ENCODE measurements at places on chromosomes 2 and 18.

- DNase-seq: no peak
These were observed 366.3 kb downstream of the SS18 start for GRCh38 chr18:25724121-25724520.

DNA sequence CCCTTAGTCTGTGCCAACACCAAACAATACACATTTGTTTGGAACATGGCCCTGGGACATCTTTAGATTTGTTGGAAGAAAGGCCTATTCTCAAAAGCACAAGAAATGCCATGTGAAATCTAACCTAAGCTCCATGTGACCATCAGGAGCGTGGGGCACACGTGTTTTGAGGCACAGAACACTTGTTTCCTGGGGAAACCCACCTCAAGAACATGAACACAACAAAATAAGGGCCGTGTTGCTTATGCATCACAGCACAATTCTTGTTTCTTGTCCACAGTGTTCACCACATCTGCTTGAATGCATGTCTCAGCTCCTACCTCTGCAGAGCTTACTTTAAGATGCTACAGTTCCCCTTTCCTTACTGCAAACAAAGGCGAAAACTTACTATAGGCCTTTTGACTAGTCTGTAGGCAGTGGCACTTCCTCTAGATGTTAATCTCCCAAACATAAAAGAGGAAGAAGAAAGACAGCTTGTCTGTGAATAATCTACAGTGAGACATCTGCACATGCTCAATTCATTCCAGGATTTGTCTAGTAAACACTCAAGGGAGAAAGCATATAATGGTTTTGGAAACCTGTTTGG, 165.0 kb downstream of the ANKRD44 start:
- DNase-seq: no peak

DNA sequence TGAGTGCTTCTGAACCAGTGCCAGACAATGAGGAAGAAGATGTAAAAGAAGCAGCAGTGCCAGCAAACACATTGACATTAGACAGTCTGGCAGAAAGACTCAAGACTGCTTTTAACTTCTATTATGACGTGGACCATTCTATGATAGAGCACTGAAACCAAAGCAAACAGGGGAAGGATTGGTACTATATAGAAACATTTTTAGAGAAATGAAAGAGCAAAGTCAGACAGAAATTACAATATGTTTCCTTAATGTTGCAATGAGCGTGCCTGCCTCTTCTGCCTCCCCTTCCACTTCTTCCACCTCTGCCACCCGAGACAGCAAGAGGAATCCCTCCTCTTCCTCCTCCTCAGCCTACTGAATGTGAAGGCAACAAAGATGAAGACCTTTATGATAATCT, 39.7 kb downstream of the DHX57 start:
- DNase-seq: no peak

- DNase-seq: no peak
These were observed 99.1 kb downstream of the HRH4 start for GRCh38 chr18:24559526-24559925.

DNA sequence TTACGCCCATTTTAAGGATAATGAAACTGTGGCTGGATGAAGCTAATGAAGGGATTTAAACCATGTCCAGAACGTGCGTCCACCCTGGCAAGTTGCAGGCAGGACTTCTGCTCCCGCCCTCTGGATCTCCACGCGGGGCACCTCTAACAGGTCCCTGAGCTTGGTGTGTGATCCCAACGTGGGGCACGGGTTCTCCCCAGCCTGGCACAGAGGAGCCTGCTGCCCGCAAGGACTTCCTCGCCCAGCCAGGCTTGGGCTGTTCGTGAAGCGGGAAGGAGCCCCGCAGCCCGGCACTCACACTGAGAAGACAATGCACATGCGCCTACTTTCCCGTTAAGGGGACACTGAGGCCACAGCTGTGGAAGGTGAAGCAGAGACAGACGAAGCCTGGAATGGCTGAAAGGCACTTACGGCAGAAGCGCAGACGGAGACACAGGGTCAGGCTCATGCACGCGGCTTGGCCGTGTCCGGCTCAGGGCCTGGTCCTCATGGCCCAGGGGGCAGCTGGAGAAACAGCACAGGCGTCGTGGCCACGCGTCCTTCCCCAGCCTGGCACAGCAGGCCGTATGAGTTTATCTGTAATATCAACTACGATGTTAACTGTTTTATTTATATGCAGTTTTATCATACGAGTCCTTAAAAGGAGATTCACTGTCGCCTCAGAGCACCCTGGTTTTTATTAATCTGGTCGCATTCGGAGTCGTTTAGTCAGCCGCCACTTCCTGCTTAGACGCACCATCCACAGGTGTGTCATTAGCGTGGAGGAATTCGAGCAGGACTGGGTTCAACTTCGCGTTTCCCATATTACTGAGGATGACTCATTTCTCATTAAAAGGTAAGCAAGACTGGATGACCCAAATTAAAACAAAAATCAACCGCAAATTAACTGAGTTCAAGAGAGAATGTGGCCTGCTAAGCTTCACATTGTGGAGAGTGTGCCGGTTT, 835.9 kb downstream of the GALR1 start:
- no peak for DNase-seq

- no peak for DNase-seq
These were observed 3.8 kb downstream of the PAX3 start for GRCh38 chr2:222294996-222295367.

DNA sequence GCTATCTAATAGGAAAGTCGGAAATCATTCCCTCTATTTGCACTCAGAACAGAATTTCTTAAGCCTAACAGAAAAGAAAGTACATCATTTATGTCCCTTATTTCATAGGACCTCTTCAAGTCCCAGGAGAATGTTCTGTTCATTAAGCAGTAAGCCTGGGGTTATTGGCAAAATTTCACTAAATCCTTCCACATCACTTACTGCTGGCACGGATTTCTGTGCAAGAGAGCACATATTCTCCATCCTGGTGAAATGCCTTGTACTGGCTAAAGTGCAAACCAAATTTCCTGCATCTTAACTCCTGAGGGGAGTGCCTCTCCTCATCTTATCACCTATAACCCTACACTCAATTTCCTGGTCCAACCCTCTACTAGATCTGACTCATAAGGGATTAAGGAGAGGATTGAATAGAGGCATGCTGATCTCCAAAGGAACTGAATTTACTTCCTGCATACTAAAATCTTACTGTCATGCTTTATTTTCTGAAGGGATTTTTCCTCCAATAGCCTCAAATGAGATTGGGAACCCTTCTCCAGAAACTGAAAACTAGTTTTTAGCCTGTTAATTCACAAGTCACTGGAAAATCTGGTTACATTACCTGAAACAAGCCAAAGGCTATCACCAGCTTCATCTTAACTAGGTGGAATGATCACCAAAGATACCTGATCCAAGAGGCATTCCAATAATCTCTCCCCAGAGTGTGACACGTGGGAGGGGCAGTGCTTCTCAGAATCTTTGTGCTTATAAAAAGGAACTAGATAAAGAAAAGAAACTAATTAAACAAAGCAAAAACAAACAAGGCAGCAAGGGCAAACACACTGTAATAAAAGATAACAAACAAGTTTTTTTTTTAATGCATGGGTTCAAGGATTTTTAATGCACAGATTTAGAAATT, 311.1 kb downstream of the NR4A2 start:
- no peak for DNase-seq

DNA sequence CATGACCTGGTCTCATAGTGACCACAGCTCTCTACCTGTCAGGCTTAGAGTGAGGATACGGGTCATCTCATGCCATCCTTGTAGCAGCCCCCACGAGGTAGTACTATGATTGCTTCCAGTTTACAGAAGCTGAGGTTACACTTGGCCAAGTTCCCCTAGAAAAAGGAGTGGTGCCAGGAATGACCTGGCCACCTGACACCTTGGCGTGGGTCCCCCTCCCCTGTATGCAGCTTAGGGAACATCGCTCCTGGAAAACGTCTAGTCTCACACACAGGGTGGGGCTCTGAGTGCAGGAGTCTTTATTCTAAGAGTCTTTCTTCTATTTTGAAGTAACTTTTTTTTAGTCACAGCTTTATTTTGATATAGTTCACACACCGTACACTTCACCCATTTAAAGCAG, 14.8 kb downstream of the NPPC start:
- no peak for DNase-seq

GRCh38 chr18:49663899-49664890, 102.3 kb downstream of the LIPG start:
- no peak for DNase-seq

DNA sequence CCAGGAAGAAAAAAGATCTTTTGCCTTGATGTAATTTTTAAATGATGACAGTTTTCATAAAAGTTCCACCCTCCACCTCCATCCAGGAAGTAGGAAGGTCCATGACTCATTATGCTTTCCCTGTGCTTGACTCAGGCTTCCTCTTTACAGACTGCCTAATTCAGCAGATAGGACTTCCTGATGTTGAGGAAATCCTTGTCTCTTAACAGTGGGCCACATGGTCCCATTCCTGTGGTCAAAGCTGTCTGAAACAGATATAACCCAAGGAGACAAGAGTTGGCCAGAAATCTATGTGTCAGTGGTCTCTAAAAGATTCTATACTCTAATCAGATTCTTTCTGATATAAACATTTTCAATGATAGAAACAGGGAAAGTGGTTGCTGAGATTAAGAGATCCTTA, 119.1 kb downstream of the BAZ2B start:
- no peak for DNase-seq

GRCh38 chr18:63606526-63606925, 19.4 kb downstream of the SERPINB13 start:
- DNase-seq: no peak

DNA sequence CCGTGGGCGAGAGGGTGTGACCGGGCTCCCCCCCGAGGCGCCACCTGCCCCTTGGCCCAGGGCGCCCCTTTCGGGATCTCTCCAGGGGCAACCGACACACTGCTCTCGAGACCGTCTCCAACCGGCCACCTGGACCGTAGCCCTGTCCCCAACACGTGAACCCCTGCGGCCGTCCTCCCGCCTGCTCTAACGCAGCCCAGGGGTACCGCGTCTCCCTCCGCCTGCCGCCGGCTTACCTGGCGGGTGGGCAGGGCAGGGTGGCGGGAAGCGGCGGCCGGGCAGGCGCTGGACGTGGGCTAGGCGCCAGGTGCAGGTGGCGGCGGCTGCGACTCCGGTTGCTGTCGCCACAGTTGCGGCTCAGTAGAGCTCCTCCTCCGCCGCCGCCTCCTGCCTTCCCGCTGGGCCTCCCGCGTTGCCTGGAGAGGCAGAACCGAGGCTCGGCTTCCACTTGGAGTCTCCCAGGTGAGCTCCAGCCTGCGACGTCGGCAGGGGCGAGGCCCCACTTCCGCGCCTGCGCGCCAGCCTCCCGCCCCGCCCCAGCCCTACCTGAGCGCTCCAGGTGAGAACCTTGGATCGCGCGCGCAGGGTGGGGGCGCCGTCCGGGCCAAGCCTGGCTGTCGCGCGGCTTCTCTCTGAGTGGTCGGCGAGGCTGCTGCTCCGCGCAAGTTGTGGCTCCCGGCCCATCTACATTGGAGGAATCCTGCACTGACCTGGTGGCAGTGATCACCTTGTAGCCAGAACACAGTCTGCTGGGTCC, at the start of gene GALNT3:
Gene GALNT3 (minus strand): TSS at position 469 of the 757 bp plus-strand sequence. CDS start 23,547 bp downstream, outside the sequence.
- peak; percentile 31 for DNase-seq

DNA sequence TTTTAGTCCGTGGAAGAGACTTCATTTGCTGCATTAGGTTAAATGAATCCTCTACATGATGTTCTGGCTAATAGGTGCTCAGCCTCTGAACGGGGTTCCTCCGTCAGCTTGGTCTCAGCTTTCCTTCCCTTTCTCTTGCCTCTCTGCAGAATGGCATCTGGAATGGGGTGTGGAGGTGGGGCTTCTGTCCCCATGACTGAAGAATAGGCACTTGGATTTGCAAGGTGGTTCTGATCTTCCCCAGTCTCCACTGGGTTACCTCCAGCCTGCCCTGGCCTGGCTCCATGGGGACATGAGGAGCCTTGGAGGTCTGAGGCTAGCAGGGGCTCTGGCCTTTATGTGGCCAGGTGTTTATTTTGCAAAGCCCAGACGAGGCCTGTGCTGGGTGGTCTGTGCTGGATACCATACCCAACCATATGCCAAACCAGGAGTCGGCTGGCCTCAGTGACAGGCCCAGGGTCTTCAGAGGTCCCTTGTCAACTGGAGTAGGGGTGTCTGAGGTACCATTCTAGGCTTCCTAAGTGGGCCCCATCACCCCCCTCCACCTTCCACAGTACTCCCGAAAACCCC, 28.2 kb upstream of the LAPTM4A start:
- no peak for DNase-seq

- peak; percentile 27 for DNase-seq
These were observed 64.7 kb downstream of the FBXO15 start for GRCh38 chr18:74082742-74083556.

DNA sequence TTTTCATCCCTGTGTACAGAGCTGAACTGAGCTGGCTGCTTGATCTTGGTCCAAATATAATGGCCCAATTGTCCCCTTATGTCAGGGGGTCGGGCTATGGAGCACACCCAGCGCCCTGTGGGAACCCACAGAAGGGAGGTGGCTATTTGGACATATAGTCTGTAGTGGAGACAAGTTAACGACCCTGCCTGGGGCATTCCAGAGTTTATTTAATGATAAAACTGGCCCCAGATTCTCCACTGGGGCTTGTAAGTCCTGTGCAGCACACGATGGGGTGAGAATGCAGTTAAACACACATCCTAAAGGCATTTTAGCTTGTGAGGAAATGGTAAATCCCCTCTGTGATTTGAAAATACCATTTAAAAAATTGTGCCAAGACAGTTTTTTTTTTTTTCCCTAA, 72.9 kb downstream of the QPCT start:
- DNase-seq: no peak

DNA sequence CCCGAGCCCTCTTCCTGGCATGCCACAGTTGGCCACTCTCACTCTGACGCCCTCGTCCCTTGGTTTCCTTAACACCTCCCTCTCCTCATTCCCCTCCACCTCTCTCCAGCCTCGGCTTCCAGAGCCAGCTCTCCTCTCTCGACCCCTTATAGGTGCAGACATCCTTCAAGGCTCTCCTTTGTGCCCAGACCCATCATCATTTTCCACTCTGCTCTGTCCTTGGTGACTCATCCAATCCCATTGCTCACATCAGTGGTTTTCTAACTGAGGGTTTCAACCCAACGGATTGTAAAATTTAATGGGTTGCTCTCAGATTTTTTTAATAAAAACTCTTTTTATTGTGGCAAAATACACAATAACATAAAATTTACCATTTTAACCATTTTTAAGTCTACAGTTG, 6.2 kb downstream of the ST8SIA5 start:
- no peak for DNase-seq

GRCh38 chr2:134431838-134432434, 178.1 kb downstream of the MGAT5 start:
- no peak for DNase-seq

DNA sequence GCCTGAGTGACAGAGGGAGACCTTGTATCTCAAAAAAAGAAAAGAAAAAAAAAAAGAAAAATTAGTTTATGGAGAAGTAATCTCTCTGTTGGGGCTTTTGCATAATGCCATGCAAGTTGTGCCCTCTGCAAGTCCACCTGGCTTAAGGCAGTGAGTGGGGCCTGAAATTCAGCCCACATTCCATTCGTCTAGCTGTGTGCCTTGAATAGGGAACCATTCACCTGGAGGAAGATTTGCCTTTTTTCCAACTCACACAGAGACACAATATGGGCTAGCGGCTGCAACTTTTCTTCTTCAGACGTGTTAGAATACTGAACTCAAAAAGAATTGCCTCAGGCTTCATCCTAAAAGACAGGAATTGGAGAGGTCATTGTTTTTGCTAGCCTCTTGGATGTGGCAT, 160.0 kb upstream of the STON1 start:
- DNase-seq: no peak

- no peak for DNase-seq
These were observed 191.4 kb downstream of the SH3RF3 start for GRCh38 chr2:109320195-109320922.
